ENCODE measurements at places on chromosomes 12 and 14.

GRCh38 chr12:46383654-46384450 lies 11.3 kb upstream of the SLC38A2 start:
- DNase-seq = peak; percentile 78

DNA sequence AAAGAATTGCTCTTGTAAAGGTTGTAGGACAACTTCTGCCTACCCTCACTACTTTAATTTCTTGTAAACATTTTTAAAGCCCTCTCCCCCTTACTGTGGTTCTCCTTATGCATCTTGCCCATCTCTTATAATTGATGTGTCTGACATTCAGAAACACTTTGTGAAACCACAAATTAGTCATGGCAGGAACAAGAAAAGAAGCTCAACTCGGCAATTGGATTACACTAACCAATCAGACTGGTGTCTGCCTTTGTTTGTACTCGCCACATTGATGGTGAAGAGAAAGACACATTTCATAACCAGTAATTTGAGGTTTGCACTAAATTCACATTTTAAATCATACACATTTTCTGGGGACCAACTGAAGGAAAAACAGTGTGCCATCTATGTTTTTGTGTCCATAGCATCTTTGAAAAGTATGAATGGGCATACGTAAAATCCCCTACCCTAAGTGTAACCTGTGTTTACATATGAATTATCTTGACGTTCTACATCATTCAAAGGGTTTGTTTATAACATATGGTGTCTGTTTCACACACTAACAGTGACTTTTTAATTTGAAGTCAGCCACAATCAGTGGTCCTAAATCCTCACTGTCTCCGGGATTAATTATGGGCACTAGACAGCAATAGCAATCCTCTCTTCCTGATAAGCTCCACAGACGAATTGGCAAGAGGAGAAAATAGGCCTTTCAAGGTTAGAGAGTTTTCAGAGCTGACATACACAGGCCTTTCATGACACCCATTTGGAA lies 49.9 kb downstream of the OTX2 start:
- no peak for DNase-seq

DNA sequence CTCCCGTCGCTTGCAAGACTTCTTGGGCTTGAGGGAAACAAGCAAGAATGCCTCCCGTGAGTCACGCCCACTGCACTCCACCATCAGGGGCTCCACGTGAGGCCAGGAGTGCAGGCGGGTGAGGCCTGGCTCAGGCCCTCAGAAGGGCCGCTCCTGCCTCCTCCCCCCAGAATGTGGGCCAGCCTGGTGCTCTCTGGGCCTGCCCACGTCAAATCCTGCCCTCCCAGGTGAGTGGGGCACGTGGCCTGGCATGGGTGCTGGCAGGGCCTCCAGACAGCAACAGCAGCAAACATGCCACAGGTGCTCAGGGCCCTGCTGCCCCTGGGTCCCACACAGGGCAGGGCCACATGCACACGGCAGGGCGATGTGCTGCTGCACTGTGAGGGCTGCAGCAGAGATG lies 30.6 kb upstream of the BTBD6 start:
- DNase-seq = no peak

GRCh38 chr12:80698847-80699542 lies 8.4 kb upstream of the MYF6 start:
- DNase-seq = no peak

DNA sequence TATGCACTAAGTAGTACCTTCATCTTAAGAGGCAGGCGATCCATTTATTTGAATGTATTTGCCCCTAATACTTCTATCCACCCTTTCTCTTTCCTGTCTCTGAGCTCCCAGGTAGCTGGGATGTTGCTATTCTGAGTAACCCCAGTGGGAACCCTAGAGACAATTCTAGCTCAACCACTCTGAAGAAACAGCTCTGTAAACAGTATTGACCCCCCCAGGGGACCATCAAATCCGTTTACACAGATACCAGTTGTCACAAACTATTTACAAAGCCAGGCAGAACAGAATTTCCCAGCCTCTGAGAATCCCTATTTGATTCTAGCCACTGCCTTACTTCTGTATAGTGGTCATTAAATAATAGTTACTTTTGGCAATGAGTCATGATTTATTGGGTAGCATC lies 64.9 kb downstream of the MIPOL1 start:
- no peak for DNase-seq

- DNase-seq = no peak
Measured at GRCh38 chr12:103712216-103712615, 125.1 kb downstream of the STAB2 start.

DNA sequence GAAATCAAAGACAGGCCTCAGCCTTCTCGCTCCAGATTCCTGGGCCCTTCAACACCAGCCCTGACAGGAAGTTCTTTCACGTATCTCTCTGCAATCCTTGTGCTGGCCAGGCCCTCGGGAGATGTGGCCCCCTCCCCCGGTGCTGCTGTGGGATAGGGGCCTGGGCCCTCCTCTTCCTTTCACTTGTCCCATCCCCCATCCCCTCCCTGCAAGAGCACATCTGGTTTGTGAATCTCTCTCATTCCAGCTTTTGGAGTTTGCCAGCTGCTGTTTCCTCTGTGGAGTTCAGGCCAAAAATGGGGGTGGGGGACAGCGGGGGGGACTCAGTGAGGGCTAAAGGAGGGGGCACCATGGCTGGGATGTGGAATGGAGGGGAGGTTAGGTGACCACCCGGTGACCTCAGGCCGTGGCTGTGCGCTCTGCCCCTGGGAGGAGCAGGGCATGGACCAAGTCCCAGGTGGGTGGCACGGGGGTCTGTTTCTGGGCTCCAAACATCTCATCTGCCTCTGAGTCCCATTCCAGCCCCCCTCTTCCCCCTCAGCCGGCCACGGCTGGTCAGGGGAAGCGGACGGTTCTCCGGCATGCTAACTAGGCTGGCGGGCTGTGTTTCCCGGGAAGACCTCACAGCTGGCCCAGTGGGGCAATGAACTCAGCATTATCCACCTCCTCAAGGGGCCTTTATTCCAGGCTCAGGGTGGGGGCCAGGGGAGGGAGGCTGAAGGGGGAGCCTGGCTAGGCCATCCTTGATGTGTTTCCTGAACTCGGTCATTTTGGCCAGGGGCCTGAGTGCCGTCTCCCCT lies 7.4 kb downstream of the LRP1 start:
- DNase-seq = no peak

GRCh38 chr12:104133321-104133720 lies 4.7 kb downstream of the NFYB start:
- DNase-seq = no peak

GRCh38 chr12:13088496-13088895 lies 15.0 kb downstream of the GSG1 start:
- DNase-seq = no peak

DNA sequence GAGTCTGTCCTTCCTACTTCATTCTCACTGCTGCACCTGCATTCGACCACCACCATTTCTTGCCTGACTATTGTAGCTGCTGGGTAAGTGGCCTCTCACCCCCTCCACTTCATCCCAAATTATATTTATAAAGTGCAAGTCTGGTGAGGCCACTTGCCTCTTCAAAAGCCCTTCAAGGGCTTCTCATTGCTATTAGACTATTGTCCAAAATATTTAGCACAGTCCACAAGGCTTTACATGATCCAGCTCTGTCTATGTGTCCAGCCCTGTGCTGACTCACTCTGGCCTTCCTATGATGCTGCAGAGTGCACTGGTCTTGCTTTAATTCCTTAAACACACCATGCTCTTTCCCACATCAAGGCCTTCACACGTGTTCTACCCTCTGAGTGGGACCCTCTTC lies 46.0 kb downstream of the PAH start:
- no peak for DNase-seq

DNA sequence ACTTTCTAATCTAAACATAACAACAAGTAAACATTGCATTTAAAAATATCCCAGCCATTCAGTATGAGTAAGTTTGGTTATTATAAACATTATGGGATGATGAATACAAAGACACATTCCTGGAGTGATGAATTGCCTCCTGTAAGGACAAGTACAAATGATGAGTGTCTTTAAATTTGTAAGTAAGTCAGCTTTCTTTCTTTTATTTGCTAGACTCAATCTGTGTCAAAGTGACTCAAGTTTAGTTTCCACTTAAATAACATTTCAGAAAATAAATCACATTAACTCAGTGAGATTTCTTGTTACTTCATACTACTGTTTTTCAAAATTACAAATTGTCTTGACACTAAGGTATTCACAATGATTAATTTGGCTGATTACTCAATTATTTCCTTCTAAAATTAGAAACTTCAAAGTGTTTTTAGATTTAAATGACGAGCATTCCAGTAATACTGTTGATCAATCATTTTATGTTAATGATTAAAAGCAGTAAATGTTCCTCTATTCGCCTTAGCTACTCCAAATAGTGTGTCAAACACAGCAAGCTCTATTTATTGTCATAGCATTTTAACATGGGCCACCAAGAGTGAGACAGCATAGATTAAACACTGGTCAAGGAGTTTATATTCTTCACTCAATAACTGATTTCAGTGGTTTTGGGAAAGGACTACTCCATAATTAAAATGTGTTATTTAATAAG lies 658.0 kb upstream of the MDGA2 start:
- DNase-seq = no peak

DNA sequence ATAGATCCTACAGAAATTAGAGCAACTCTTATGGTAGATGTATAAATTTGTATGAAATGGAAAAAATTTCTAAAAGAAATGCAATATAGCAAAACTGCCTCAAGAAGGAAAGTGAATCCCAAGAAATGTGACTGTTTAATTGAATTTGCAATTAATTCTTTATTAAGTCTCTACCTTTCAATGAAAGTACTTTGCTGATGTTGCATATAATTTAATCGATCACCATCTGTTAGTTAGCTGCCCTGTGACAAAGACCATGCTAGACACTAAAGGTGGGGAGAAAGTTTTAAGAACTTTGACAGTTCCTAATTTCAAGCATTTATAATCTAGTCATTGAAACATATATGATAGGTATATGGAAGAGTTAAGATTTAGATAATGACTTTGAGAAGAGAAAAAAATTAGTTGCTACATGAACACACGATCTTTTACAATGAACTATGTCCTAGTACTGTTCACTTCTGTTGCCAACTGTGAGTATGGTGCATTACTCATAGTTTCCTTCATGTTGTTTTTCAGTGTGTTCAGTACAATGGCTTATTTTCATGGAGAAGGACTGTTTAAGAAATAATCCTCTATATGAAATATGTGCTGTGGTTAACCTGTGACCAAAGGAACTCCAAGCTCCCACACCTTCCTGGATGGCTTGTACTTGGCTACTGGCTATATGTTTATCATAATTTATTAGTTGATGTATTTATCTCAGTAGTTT lies 128.4 kb downstream of the METTL25 start:
- DNase-seq = no peak

GRCh38 chr14:67493092-67493717 lies 4.7 kb upstream of the TMEM229B start:
- DNase-seq = no peak

DNA sequence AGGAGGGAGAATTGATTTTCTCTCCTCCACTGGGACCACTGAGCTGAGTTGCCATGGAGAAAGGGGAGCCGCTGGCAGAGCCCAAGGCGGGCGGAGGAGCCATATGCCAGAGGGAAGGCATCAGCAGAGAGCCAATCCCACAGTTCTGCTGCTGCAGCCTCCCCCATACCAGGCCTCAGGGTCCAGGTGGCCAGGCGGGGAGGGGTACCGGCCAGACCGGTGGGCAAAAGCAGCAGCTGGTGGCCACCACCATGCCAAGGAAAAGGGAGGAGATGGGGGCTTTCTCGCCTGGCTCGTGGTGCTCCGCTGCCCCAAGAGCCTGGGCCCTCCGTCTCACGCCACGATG lies 72.8 kb downstream of the PITPNM2 start:
- no peak for DNase-seq

DNA sequence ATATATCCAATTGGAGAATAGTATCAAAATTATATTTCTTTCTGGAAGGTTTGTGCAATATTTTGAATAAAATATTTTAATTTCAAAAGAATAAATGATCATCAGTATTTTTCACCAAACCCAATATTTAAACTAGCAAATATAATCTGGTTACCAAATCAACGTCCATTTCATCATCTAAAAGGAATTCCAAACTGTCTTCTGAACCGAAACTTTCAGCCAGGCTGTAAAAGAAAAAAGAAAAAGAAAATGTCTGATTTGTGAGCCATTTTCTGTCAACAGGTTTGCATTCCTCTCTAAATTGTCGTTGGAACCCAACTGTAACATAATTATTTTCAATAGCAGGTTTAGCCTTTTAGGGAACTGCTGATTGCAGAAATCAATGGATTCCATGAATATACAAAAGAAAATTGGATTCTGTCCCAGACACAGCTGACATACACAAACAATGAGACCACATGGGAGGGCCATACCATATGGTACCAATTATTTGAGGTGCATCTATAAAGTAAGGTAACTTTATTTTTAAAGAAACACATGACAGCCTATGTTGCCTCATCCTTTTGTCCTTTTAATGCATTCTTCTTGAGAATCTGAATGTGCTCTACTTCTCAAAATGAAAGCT lies 22.7 kb downstream of the SNRPF start:
- no peak for DNase-seq

- no peak for DNase-seq
Measured at GRCh38 chr14:103103461-103104388, 9.2 kb downstream of the EXOC3L4 start.

DNA sequence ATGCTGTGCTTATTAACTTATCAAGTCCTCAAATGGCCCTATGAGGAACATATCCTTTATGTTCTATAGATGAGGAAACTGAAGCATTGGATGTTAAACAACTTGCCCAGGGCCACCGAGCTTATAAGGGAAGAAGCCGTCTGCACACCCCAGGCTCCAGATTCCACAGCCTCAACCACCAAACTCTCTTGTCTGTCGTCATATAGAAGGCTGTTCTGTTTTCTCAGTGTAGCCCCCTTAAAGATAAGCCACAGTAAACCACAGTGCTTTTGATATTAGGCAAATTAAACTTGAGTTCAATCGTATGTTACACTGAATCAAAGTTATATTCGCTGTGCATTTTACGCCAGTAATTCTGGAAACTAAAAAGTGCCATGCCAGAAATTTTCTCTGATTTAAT lies 116.7 kb downstream of the PRKCH start:
- no peak for DNase-seq

DNA sequence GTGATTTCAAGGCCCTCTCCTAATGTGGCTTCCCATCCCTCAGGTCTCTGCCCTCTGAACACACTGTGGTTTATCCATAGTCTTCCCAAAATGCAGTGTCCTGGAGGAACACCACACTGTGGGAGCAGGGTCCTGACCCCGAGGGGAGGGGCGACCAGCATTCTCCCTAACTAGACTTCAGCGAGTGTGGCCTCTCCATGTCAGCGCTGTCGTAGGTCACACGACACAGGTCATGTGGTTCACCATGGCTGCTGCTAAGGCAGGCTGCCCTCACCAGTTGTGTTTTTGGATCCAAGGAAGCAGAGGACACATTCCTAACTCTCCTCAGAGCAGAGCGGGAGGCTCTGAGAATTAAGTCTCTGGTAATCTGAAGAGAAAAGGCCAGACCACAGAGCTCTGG lies 50.5 kb downstream of the SSH1 start:
- DNase-seq = no peak
